ENCODE measurements at places on chromosomes 3 and 15.

DNA sequence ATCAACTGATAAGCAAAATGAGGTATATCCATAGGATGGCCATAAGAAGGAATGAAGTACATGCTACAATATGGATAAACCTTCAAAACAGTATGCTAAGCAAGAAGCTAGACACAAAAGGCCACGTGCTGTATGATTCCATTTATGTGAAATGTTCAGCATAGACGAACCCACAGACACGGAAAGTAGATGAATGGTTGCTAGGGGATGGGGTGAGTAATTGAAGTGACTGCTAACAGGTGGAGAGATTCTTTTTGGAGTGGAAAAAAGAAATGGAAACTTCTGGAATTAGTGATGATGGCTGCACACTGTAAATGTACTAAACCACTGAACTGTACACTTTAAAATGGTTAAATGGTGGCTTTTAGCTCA is 630 bp upstream of the EFCAB12 start:
- peak; percentile 32 for DNase-seq

GRCh38 chr3:42014458-42014920 is 52.6 kb upstream of the ULK4 start:
- DNase-seq, result peak; percentile 54

DNA sequence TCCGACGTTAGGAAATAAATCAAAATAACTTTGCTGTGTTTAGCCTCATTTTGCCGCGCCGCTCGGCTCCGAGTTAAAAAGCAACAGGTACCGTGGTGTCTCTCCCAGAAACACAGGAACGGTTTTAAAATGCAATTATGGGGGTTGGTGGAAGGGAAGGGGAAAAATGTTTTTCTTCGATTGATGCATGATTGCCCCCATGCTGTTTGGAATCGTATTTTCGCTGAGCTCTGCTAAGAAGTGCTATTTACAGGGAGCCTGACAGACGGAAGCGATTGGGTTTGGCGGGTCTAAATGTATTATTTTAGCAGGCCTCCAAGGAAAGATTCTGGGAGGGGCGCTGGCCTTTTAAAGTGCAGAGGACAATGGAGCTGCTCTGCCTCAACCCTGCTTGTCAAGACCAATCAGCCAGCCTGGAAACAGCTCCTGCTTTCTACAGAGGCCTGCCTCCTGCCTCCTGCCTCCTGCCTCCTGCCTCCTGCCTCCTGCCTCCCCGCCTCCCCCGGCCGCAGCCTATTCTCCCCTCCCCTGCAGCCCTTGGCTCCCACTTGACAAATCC is 156.7 kb upstream of the TLE3 start:
- no peak for DNase-seq

DNA sequence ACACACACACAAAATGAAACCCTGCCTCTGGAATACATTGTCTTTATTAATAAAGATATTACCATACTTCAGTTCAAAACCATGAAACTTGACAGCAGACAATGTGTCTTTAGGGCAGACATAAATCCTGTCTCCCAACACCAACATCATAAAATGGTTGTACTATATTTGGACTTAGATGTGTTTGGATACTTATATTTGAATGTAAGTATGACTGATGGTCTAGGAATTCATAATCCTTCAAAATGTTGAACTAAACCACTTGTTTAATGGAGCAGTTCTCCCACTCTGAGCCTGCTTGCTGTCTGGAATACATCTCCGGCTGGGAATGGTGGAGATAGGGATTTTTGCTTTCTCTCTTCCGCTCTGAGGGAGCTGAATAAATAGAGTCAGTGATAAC is 10.6 kb downstream of the FBN1 start:
- no peak for DNase-seq

GRCh38 chr3:54322354-54322753 is 200.0 kb downstream of the CACNA2D3 start:
- DNase-seq, result peak; percentile 23

DNA sequence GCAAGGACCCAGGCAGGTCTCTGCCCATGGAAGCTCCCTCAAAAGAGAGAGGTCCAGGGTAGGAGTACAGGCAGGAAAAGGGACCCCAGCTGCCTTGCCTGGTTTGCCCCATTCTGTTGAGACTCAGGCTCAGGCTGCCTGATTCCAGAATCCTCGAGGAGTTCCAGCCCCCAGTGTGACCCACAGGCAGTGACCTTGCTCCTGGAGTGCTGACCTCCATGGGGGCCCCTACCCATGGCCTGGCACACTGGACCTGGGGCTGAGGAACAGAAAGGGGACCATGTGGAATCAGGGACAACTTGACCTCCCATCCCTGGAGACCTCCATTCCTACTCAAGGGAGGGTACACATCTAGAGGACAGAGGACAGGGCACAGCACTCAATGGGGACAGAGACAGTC is 3.4 kb upstream of the SEMA3B start:
- no peak for DNase-seq

GRCh38 chr3:14490255-14490654 is 49.9 kb downstream of the GRIP2 start:
- no peak for DNase-seq

DNA sequence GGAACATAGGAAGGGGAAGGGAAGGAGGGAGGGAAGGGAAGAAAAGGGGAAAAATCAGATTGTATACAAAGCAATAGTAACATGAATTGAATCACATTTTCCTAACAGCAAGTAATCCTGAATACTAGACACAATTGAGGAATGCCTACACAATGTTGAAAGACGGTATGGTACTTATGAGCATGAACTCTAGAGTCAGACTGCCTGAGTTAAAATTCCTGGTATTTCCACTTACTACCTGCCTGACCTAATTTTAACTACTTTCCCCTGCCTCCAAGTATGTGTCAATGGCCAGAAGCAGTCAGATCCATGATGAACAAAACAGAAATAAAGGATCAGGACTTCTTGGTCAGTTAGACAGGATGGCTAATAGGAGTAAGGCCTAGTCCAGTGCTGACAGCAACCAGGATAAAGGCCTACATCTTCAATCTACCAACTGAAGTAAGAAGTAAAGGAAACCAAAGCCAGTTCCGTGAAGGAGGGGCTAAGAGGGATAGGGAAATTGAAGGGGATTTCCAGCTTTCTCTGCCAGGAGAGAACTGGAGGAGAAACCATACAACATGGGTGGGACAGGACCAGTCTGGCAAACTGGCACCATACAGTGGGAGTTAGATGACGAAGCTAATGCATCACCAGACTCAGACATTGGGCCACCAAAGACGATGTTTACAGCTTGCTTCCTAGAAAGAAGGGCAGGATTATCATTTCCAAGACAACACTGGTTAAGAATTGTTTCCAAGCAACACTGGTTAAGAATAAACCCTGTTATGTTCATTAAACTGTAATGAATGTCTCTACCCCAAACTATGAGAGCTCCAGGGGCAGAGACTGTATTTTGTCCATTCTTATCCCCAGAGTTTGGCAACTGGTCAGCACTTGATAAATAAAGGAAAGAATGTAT is 151.6 kb upstream of the UBE2E2 start:
- DNase-seq, result no peak

DNA sequence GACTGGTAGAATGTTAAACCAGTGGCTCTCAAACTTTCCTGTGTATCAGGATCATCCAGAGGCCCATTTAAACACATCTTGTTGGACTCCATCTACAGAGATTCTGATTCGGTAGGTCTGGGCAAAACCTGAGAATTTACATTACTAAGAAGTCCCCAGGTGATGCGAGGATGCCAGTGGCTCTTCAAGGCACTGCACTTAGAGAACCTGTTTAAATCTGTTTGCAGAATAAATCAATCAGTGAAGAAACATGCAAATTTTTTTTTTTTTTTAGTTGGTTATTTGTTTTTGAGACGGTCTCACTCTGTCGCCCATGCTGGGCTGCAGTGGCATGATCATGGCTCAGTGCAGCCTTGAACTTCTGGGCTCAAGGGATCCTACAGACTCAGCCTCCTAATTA is 117.7 kb upstream of the WNT5A start:
- DNase-seq, result no peak

GRCh38 chr15:70158309-70159000 is 60.7 kb upstream of the TLE3 start:
- DNase-seq, result no peak

DNA sequence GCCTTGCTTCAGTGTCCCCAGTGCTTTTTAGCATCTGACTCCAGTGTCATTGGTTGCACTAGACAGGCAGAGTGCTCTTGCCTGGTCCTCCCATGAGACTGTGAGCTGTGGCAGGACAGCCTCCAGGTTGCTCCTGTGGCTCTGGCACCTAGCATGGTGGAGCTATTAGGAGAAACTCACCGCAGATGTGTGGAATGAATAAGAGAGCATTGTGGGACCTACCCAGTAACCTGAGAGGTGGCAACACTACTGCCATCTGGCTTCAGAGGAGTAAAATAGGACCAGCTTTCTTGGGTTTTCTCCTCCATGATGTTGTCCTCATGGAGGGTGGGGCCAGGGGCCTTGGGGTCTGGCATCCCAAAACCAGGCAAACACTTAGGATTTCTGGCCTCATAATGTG is 183.6 kb downstream of the EPHB1 start:
- DNase-seq, result peak; percentile 33

GRCh38 chr3:60514866-60515265 is 736.4 kb downstream of the FHIT start:
- DNase-seq, result peak; percentile 90

DNA sequence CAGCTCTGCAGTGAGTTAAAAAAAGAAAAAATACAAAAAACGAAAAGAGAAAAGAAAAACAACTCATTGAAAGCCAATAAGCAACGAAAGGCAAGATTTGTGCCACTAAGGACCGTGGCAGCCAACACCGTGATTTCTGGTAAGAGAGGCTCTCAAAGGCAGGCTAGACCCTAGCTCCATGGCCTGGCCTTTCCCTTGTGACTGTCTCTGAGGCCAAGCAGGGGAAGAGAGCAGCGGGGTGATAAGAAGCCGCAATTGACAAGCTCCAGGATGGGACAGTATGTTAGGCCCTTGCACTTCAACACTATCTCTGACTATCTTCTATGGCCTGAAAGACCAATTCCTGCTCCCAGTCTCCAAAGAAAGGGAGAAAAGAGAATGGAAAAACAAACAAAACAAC is 12.4 kb downstream of the APOD start:
- no peak for DNase-seq

- DNase-seq, result no peak
Measured at GRCh38 chr3:65343026-65343425, 655.2 kb upstream of the ADAMTS9 start.

GRCh38 chr3:134369231-134369741 is 5.0 kb downstream of the AMOTL2 start:
- DNase-seq, result no peak

GRCh38 chr3:117916839-117917238 is 1117.8 kb downstream of the IGSF11 start:
- peak; percentile 1 for DNase-seq

DNA sequence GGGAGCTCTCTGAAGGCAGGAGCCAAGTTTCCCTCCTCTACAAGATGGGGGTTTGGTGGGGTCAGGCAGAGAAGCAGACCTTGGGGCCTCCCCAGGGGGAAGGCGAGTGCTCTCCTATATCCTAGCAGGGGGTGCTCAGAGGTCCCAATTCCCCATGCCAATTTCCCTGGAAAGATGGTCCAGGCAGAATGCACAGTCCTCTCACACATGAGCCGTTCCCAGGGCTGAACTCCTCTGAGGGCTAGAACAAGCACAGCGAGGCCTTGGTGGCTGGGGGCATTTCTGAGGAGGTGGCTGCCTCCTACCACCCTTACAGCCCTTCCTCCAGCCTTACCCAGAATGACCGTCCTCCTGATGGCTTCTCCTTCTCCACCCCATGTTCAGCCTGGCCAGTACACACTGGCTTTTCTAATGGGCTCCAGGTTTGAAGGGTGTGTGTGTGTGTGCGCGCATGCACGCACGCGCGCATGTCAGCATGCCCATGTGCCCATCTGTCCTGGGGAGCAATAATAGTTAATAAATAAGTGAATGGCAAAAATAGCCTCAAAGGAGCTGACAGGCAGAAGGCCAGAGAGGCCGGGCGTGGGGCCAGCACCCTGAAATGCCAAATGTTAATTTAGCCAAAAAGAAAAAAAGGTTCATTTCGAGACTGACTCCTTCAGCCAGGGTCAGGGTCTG is 24.4 kb downstream of the ADCY5 start:
- DNase-seq, result no peak

DNA sequence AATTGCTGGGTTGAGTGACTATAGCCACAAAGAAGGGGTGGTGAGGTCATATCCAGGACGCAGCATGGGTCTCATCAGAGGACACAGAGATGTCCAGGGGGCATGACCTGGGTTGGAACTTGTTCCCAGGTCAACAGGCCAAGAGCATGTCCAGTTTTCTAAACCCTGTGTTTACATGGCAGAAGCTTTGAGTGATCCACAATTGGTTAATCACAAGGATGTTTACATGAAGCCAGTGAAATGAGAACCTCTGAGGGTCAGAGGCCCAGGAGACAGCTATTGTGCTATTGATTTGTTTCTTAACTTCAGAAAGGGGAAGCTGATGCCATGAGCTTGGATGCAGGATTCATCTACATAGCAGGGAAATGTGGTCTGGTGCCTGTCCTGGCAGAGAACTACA is 42.2 kb upstream of the TOPBP1 start:
- DNase-seq, result peak; percentile 3

DNA sequence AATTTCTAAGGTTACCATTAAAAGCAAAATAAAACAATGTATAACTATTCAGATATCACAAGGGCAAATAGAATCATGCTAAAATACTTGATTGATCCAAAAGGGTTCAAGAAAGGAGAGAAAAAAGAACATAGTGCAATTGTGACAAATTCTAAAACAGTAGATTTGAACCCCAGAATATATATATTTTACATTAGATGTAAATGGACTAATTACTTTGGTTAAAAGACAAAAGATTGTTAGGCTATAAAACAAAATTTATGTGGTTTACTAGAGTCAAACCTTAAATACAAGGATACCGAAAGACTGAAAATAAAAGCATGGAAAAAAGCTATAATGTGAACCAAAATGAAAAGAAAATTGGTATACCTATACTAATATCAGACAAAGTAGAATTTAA is 129.3 kb downstream of the ADAMTSL3 start:
- no peak for DNase-seq

DNA sequence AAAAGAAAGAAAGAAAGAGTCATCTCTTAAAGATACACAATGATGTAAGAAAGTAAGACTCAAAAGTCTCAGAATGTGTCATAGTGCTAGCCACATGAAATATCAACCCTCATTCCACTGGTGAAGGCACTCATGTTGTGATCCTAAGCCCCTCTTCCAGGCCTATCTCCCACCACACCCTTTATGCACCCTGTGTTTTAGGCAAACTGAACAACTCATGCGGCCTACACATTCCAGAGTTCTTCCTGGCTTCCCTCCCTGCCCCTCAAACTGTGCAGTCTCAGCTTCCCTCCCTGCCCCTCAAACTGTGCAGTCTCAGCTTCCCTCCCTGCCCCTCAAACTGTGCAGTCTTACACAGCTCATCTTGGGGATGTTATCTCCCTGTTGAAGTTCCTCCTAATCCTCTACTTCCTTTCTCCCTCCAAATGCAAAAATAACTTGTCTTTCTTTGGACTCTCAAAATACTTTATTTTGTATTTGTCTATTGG is 69.0 kb upstream of the FNDC3B start:
- DNase-seq, result no peak

- no peak for DNase-seq
Measured at GRCh38 chr15:91219206-91219605, 119.1 kb downstream of the SV2B start.

DNA sequence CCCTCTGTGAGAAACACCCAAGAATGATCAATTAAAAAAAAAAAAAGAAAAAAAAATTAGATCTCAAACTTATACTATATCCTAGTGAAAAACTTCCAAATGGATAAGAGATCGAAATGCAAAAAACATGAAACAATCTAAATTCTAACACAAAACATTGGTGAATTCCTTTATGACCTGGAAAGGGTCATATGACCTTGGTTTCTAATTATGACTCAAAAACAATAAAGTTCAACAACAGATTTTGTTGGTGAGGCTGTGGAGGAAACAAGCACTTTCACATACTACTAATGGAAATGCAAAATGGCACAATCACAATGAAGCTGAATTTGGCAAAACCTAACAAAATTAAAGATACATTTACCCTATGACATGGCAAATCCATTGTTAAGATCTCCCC is 45.3 kb downstream of the HSPBAP1 start:
- no peak for DNase-seq
